Small intestine (tissue), 16 donors: ENCODE measurements at places on chromosomes 16 and 17. TPM values are rescaled to one million over a fixed set of nuclear protein-coding genes. Genes with fewer than 3 reads are reported as not detected.

Gene DHODH
- 8.3 TPM for polyA plus RNA-seq

Gene PLXDC1
- polyA plus RNA-seq: 3.3 TPM

Gene SGCA
- 5.0 TPM for polyA plus RNA-seq

Gene CDRT15L2
- not detected for polyA plus RNA-seq

Gene GPR142
- polyA plus RNA-seq: 0.93 TPM

Gene STX1B
- 1.5 TPM for polyA plus RNA-seq

Gene OR3A3
- not detected for polyA plus RNA-seq

Gene SLX4
- polyA plus RNA-seq: 1.1 TPM

Gene FBXO39
- polyA plus RNA-seq: not detected

Gene ETV4
- 6.9 TPM for polyA plus RNA-seq

Gene HCRT
- polyA plus RNA-seq: not detected

Gene GAS2L2
- not detected for polyA plus RNA-seq

Gene SLC47A2
- polyA plus RNA-seq: 0.64 TPM

Gene USP43
- polyA plus RNA-seq: 16.1 TPM

Gene TMEM92
- polyA plus RNA-seq: 39.1 TPM

Gene GSE1
- polyA plus RNA-seq: 25.6 TPM

Gene NDUFAB1
- 234 TPM for polyA plus RNA-seq

Gene PRCD
- 1.6 TPM for polyA plus RNA-seq

Gene CMTM2
- polyA plus RNA-seq: 0.07 TPM

Gene KRT32
- not detected for polyA plus RNA-seq

Gene SHISA9
- not detected for polyA plus RNA-seq

Gene HLF
- polyA plus RNA-seq: 0.67 TPM

Gene SLC12A3
- not detected for polyA plus RNA-seq

Gene KRT25
- polyA plus RNA-seq: 0.04 TPM

Gene TM4SF5
- polyA plus RNA-seq: 503 TPM

Gene ORAI3
- polyA plus RNA-seq: 6.2 TPM

Gene ASGR1
- polyA plus RNA-seq: 2.7 TPM

Gene KAT2A
- 13.4 TPM for polyA plus RNA-seq

Gene CHST5
- polyA plus RNA-seq: 29.3 TPM

Gene SETD6
- polyA plus RNA-seq: 7.6 TPM

Gene AHSP
- 1.9 TPM for polyA plus RNA-seq
